ENCODE measurements at places on chromosomes 12 and 14. TPM values are rescaled to one million over a fixed set of nuclear protein-coding genes. Genes with fewer than 3 reads are reported as not detected.

GRCh38 chr12:104903648-104904423 lies 54.3 kb downstream of the SLC41A2 start:
- no peak for DNase-seq

DNA sequence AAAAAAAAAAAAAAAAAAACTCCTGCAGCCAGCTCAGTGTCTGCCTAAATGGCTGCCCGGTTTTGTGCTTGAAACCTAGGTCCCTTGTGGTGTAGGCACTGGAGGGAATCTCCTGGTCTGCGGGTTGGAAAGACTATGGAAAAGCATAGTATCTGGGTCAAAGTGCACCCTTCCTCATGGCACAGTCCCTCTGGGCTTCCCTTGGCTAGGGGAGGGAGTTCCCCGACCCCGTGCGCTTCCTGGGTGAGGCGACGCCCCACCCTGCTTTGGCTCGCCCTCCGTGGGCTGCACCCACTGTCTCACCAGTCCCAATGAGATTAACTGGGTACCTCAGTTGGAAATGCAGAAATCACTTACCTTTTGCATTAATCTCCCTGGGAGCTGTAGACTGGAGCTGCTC lies 14.3 kb downstream of the PTCSC3 start:
- no peak for DNase-seq

DNA sequence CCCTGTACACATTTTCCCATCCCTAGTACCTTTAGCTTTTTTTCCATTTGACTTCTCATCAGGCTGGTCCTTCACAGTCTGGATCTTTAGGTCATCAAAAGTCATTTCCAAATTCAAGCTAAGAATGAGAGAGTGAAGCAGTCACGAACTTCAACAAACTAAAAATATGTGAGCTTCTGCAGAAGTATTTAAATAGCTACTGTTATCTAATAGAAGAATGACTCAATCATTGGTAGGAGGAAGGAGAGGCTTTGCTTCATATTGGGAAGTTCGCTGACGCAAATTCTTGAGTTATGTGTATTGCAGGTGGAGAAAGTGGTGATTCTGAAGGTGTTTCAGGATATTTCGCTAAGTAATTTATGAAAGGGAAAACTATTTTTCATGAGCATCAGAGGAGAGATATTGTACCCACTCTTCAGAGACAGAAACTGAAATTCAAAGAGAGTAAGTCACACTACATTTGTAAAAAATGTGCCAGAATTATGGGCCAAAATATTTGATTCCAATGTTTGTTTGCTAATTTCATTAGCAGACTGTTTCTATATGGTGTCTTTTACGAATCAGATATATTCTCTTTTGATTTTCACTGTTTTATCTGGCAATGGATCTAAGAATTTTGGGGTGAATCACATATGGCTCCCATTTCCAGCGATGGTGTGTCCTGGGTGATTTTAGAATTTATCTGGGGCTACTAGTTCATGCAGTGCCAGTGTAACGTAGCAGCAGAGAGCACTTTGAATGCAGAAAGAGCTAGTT lies at the start of gene OLR1:
OLR1 (minus strand) TSS at position 160 of the 756 bp plus-strand sequence; CDS start at position 105, 55 bp downstream.
- no peak for DNase-seq

DNA sequence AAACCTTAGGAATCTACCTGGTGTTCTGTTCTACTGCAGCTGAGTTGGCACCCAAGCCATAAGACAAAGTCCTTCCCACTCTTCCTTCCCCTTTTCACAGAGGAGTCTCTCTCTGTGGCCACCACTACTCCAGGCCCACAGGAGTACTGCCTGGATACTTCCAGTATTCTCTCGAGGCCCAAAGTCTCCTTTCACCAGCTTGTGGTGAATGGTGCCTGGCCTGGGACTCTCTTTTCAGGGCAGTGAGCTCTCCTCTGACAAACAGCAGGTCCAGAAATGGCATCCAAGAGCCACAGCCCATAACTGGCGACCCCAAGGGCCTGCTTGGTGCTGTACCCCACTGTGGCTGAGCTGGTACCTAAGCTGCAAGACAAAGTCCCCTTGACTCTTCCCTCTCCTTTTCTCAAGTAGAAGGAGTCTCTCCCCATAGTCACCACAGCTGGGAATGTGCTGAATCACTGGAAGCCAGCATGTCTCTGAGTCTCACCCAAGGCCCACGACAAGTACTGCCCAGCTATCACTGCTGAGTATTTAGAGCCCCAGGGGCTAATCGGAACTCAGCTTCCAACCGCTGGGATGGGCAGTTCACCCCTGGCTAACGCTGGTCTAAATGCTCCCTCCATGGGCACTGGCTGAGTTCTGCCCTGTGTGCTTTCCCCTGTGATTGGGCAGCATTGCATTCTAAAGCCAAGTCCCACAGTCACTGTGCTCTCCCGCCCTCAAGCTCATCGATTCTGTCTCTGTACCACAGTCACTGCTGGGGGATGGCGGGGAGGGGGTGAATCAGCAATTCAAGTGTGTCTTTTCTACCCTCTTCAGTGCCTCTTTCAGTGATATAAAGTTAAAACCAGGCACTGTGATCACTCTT lies 6.1 kb downstream of the A2ML1 start:
- no peak for DNase-seq

GRCh38 chr12:88298761-88299242 lies 156.7 kb downstream of the TMTC3 start:
- no peak for DNase-seq

- no peak for DNase-seq
Observed at GRCh38 chr12:110046451-110047187, 1.7 kb downstream of the C12orf76 start.

DNA sequence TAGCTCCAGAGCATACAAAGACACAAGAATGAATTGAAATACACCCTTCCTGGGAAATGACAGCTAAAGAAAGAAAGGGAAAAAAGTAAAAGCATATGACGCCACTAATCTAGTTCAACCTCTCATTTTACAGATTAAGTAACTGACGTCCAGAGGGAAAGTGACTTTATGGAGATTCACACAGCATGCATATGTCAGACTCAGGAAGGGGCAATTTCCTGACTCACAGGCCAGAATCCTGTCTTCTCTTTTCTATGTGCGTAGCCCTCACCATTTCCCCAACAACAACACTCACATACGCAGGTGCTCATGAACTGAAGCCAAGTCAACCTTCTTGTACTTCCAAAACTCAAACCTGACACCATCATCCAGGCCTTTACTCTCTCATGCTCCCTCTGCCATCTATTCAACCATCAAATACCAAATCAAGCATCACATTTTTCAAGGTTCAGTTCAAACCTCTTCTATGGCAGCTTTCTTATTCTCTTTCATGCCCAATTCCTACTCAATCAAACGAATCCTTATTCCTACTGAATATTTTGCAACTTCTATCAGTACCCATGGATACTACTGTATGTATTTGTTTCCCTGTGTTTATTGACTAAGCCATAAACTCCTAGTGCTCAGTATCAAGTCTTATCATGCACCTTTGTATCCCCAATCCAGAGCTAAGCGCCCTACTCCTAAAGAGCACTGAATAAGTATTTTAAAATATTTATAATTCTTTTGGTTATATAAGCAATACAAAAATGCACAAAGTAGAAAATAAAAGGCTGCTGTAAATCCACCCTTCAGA lies 52.8 kb downstream of the STXBP6 start:
- DNase-seq, result no peak

- no peak for DNase-seq
Observed at GRCh38 chr12:116659771-116660481, 77.9 kb downstream of the SPRING1 start.

DNA sequence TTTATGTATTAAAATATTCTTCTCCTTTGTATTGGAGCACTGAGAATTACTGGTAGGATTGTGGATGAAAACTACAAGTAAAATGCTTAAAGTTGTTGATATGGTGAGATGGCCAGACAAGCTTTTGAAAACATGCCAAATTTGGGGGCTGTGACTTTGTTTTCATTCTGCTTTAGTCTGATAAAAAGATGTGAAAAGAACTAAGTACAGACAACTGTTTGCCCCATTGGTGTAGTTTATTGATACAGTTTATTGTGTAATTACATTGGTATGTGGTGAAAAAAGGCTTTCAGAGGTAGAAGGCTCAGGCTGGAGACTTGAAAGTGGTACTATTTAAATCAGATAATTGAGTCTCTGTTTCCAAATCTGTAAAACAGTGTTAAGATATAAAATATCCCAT lies 746.8 kb downstream of the DIO2 start:
- no peak for DNase-seq

GRCh38 chr12:95789126-95790032 lies 1.2 kb downstream of the NTN4 start:
- DNase-seq, result no peak

GRCh38 chr14:29842228-29842627 lies 85.4 kb downstream of the PRKD1 start:
- no peak for DNase-seq

GRCh38 chr12:69984241-69984640 lies 159.2 kb downstream of the MYRFL start:
- DNase-seq, result no peak

DNA sequence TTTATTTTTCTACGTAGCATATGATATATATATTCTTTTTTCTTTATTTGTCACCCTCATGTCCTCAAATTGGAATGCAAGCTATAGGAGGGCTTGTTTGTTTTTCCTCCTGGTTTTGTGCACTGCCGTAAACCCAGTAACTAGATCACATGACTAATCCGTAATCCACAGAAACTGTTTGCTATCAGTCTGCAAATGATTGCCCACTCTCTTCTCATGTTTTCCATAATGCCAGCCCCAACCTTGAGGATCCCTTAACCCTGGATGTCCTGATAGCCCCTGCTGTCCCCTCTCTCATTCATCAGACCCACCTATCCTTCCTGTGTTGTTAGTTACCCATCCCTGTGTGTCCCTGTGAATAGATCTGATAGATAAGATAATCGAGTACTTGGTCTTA lies 94.0 kb downstream of the TSPAN9 start:
- DNase-seq, result no peak

DNA sequence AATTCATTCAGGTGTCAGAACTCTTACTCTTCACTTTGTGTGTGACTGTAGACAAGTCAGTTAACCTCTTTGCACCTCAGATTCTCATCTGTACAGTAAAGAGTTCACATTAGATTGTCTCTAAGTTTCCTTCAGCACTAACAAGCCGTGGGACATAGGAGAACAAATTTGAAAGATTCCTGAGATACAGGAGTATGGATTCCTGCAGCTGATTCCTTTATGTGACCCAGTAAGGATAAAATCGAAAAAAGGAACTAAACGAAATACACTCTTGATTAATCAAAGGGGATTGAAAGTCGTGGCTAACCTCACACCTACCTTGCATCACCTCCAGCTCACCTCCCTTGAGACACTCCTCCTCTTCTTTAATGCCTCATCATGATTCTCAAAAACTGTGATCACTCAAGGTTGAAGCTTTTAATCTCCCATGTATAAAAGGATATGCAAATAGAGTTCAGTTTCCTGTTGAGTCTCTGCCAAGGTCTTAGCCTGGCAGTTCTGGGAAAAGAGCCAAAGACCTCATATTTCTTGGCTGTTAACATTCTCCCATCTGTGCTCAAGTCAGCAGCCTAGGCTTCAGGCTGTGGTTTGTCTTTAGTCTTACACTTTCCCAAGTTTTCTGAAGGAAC lies 156.6 kb downstream of the DAD1 start:
- DNase-seq, result no peak

- no peak for DNase-seq
Observed at GRCh38 chr12:67669934-67670631, 21.5 kb downstream of the DYRK2 start.

DNA sequence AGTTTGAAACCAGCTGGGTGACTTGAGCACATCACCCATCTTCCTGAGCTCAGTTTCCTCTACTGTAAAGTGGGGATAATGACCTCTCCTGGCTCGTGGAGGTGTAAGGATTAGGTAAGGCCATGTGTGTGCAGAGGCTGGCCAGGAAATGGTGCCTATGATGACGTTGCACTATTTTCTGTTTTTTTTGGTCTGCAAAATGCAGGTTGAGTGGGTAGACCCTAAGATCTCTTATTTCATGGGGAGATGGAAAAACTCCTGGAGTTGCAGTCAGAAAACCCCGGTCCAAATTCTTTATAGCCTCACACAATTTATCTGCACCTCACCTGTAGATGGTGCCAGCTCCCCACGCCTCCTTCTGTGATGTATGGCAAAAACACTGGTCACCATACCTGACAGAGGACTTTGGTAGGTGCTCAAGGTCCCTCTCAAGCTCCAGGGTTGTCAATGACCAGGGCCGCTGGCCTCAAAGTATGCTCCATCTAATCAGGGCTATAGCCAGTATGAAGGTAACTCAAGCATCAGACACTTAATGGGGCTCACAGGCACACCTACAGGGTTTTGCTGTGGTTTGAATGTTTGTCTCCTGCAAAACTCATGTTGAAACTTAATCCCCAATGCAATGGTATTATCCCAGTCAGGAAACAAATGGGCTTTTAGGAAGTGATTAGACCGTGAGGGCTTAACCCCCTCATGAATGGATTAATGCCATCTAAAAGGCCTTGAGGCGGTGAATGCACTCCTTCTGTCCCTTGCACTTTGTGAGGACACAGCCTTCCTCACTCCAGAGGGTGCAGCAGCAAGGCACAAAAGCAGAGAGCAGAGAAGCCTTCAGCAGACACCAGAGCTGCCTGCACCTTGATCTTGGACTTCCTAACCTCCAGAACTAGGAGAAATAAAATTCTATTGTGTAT lies 17.6 kb downstream of the C14orf132 start:
- no peak for DNase-seq

DNA sequence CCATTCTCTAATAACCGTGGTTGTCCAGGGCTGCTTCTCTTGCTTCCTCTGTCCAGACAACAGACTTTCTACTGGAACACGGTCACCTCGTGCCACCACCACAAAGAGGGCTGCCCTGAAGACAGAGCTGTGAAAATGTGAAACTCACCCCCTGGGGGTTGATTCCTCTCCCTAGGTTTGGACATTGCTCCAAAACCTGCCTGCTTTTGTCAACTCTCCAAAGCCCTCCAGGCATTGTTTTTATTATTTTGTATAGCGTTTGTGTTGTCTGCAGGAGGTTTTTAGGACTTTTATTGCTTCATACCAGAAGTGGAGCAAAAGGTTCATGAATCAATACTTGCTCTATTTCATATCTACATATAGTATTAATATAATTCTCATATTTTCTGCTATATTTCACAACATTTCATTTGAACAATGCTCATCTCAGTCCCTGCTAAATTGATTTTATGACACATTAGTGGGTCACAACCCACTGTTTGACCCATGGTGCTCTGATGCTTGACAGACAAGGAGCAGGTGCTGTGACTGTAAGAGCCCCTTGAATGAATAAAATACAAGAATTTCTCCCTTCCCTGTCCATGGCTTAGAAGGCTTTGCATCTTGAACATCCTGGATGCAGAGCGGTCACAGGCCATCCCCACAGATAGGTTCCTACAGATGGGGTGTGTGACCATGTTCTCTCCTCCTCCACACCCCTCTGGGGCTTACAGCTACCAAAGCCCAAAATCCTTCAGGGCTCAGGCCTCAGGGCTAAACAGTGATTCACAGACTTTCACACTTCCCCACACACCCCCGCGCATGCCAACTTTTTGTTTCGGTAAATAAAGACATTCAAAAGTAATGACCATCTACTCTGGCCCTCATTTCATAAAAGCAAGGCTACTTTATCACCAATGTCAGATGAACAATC lies 20.6 kb upstream of the EML1 start:
- no peak for DNase-seq

Gene GPR65
- 1.9 TPM for total RNA-seq

Gene AMN
- not detected for total RNA-seq

Gene NTF3
- 9.9 TPM for total RNA-seq

Gene HNRNPC
- 208 TPM for total RNA-seq

Gene INF2
- total RNA-seq, result 124 TPM

Gene TCP11L2
- 23.2 TPM for total RNA-seq

Gene ESR2
- 0.27 TPM for total RNA-seq

Gene BCL2L2
- 50.6 TPM for total RNA-seq

Gene CCDC38
- not detected for total RNA-seq

Gene PHLDA1
- 27.3 TPM for total RNA-seq

Gene ACVRL1
- total RNA-seq, result 81.4 TPM

Gene KRT83
- total RNA-seq, result not detected

Gene C3AR1
- 25.5 TPM for total RNA-seq

Gene NGB
- total RNA-seq, result not detected
